ENCODE measurements at places on chromosomes 7 and 10.

- DNase-seq = no peak
Observed at GRCh38 chr7:158314394-158314793, 273.2 kb downstream of the PTPRN2 start.

GRCh38 chr7:7966141-7966734, 2.4 kb upstream of the GLCCI1 start:
- no peak for DNase-seq

GRCh38 chr7:77537778-77538280, 734 bp downstream of the PTPN12 start:
- DNase-seq = peak; percentile 70

DNA sequence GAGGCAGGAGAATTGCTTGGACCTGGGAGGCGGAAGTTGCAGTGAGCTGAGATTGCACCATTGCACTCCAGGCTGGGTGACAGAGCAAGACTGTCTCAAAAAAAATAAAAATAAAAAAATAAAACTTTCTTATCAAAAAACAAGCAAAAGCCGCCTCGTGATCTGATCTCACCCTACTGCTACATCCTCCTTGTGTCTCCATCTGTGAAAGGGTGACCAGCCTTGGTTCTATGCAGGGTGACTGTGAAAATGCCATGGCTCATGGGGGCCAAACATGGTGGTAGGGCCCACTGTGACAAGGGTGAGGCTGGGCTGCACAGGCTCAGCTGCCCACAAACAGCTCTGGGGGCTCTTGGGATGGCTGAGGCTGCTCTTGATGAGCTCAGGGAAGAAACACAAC, 968 bp upstream of the OPN4 start:
- DNase-seq = no peak

DNA sequence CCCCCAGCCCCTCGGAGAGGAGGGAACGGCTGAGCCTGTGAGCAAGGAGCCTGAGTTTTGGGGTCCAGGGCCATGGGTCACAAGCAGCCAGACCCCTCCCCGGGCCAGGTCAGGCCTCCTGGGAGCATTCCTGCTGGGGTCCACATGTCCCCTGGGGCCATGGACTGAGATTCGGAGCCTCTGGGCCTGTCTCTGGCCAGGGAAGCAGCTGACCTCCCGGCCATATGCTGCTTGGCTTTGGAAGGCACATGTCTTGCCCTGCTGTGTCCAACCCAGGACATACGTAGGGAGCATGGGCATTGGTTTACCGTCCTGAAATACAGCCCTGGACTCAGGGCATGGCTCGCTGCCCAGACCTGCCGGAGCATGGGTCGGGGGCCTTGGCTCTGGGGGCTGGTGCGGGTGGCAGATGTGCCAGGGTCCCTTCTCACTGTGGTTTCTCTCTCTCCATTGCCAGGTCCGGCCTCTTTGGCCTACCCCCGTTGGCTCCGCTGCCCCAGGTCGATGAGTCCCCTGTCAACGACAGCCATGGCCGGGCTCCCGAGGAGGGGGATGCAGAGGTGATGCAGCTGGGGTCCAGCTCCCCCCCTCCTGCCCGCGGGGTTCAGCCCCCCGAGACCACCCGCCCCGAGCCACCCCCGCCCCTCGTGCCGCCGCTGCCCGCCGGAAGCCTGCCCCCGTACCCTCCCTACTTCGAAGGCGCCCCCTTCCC, 7.3 kb downstream of the PWWP2B start:
- no peak for DNase-seq

- DNase-seq = no peak
Observed at GRCh38 chr7:108418946-108419345, 37.3 kb downstream of the NRCAM start.

- no peak for DNase-seq
Observed at GRCh38 chr7:52507546-52508255, 527.7 kb upstream of the POM121L12 start.

- DNase-seq = peak; percentile 1
Observed at GRCh38 chr10:86178401-86179152, 188.0 kb downstream of the GRID1 start.

GRCh38 chr7:158979635-158980351, 123.4 kb downstream of the DYNC2I1 start:
- no peak for DNase-seq

DNA sequence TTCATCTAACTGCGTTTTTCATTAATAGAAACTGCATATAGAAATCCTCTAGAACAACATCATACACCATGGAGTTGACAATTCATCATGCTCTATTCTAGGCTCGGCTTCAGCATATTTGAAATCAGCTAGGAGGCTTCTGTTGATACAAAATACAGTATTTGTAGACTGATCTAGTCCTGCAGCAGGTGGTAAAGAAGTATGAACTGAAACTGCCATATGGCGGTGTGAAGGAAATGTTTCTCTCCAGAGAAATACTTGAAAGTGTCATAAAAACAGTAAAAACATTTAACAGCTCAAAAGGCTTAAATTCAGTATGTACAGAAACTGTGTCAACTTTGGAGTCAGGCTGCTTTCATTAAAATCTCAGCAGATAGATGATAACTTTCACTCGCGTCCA, 32.0 kb upstream of the MYO3A start:
- DNase-seq = no peak

- no peak for DNase-seq
Observed at GRCh38 chr10:15123749-15124184, 26.6 kb downstream of the RPP38 start.

DNA sequence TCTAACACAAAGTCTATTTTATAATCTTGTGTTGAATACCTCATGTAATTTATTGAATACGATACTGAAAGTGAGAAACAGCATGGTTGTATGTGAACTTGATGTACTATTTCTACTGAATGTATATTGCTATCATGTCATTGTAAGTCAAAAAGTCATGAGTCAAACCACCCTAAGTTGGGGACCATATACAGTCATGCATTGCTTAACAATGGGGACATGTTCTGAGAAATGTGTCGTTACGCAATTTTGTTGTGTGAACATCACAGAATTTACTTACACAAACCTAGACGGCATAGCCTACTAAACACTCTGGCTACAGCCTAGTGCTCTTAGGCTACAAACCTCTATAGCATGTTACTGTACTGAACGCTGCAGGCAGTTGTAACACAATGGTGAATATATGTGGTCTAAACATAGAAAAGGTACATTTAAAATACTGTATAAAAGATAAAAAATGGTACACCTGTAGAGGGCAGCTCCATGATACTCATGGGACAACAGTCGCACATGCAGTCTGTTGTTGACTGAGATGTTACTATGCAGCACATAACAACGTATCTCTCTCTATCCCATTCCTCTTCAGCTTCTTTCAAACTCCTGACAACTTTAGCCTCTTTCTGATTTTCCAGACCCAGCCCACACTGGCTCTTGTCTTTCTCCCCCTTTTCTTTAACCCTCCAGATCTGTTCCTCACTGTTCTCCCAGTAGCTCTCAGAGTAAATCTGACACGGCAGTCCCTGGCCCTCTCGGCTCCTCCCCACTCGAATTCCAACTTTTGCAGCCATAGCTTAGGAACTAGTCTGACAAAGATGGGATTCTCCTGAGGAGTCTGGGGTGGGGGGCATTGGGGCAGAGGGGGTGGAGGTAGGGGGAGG, 90.1 kb downstream of the SNX10 start:
- DNase-seq = no peak

- DNase-seq = no peak
Observed at GRCh38 chr10:118116715-118117449, 70.1 kb upstream of the RAB11FIP2 start.

GRCh38 chr7:44762300-44762699, 13.7 kb downstream of the ZMIZ2 start:
- DNase-seq = no peak

GRCh38 chr10:13019280-13019679, 17.8 kb upstream of the CCDC3 start:
- no peak for DNase-seq

- DNase-seq = no peak
Observed at GRCh38 chr10:126233182-126234148, 154.8 kb downstream of the ADAM12 start.

- no peak for DNase-seq
Observed at GRCh38 chr10:88095223-88095721, 231.8 kb downstream of the PTEN start.

- no peak for DNase-seq
Observed at GRCh38 chr10:91768123-91768522, 30.1 kb upstream of the TNKS2 start.

- DNase-seq = peak; percentile 68
Observed at GRCh38 chr7:155961241-155962190, 149.3 kb upstream of the SHH start.

DNA sequence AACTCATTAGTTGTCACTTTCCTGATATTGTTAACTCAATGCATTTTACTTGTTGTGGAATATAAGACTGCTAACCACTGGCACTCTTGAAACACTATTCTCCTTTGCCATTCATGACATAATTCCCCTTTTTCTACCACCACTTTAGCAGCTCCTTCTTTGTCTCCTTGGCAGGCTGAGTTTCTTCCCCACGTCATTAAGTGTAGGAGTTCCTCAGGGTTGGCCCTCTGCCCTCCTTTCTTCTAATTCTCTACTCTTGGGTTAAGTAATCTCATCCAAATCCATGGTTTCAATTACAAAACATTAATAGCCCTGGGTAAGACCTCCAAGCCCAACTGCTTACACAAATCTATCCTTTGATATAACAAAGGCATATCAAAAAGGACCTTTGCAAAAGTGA, 175.1 kb downstream of the HGF start:
- DNase-seq = no peak

GRCh38 chr10:37549054-37549453, 308.4 kb downstream of the ZNF248 start:
- no peak for DNase-seq

GRCh38 chr7:124318721-124319450, 286.0 kb upstream of the TMEM229A start:
- DNase-seq = no peak

- no peak for DNase-seq
Observed at GRCh38 chr7:6409091-6409490, 38.7 kb downstream of the DAGLB start.

- peak; percentile 10 for DNase-seq
Observed at GRCh38 chr7:134016223-134016941, 110.8 kb upstream of the LRGUK start.

DNA sequence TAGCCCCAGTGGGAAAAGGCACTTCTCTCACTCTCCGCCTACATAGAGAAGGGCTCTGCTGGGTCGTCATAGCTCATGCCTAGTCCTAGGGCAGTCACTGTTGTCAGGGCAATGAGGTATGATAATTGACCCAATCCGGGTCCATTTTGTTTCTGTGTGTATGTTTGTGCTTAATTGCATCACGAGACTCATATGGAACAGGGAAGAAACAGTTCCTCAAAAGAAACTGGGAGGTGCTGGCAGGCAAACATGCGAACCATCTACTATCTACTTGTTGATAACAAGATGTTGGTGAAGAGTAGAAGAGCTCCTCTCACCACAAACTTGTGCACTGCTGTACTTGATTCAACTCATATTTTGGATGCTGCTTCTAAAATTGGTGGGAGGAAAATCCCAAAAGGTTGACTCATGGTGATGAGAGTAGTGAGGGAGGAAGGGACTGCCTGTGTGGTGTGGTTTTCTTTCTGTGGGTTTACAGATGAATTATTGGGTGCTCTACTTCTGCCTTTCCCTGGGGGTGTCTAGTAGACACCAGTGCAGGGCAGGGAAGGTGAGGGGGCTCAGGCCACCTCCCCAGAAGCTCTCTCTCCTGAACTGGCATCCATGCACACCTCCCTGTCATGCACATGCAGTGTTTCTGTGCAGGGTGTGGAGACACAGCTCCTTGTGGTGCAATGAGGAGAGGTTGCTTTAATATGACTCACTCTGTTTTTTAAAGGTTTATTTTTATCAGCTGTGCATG, 29.4 kb downstream of the LSMEM1 start:
- DNase-seq = no peak

DNA sequence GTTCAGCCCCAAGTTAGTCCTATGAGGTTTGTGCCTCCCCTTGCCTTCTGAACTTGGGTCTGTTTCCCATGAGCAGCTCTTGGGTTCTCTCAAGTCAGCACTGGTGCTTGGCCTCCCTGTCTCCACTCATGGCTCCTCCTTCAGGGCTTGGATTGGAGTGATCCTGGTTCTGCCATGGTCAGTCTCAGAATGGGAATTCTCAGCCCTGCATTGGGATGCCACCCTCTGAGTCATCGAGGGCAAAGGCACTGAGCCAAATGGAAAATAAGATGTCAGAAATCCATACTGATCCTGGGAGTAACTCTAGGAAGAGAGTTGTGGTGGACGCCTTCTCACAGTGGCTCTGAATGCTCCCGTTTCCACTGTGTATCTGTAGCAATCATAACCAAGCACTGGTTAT, 233.4 kb upstream of the HABP2 start:
- DNase-seq = no peak

GRCh38 chr10:13890233-13891127, 303.7 kb downstream of the PRPF18 start:
- DNase-seq = no peak

DNA sequence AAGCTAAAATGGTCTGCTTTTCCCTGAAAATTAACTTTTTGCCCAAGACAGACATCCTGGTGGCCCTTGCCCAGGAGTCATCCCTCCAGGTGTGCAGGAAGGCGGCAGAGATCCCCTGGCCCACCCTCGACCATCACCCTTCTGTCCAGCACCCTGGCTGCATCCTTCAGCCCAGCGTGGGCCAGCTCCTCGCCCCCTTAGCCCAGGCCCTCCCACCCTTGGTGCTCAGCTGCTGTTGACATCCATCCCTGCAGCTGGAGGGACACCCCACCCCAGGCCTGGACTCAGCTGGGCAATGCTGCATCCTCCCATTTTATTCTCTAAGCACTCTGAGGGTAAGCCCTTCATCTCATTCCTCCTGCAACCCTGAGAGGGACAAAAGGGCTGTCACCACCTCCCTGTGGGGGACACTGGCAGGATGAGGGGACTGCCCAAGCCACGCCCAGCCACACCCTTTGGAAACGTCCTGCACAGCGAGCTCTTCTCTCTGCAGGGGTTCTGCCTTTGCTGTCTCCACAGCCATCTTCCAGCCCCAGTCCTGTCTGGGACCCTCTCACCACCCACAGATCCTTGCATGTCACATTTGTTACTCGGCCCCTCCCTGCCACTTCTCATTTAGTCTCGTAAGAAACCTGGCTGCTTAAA, 30.7 kb downstream of the EN2 start:
- DNase-seq = no peak

- DNase-seq = no peak
Observed at GRCh38 chr10:29332761-29333148, 43.9 kb downstream of the LYZL1 start.

- no peak for DNase-seq
Observed at GRCh38 chr7:158814637-158815036, 14.7 kb downstream of the ESYT2 start.

GRCh38 chr7:132131196-132131595, 445.1 kb downstream of the PLXNA4 start:
- DNase-seq = no peak

DNA sequence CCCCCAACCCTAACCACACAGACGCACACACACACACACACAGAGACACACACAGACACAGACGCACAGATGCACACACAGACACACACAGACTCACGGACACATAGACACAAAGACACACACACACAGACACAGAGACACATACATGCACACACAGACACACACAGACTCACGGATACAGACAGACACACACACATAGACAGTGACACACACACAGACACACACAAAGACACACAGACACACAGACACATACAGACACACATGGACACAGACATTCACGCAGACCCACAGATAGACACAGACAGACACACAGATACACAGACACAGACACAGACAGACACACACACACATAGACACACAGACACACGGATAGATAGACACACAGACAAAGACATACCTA, 2.1 kb downstream of the CALML5 start:
- no peak for DNase-seq

- DNase-seq = no peak
Observed at GRCh38 chr10:126417220-126417825, 29.0 kb upstream of the ADAM12 start.

All from SW 1271 (cell line).